Activated T-cell treated with anti-CD3 and anti-CD28 coated beads, Interleukin-2, amount 50 U/mL, for 72 hours (primary cell): ENCODE measurements at places on chromosomes 16 and 17.
A peak's percentile ranks its signal among the peaks of the same experiment; 100 is the strongest.

DNA sequence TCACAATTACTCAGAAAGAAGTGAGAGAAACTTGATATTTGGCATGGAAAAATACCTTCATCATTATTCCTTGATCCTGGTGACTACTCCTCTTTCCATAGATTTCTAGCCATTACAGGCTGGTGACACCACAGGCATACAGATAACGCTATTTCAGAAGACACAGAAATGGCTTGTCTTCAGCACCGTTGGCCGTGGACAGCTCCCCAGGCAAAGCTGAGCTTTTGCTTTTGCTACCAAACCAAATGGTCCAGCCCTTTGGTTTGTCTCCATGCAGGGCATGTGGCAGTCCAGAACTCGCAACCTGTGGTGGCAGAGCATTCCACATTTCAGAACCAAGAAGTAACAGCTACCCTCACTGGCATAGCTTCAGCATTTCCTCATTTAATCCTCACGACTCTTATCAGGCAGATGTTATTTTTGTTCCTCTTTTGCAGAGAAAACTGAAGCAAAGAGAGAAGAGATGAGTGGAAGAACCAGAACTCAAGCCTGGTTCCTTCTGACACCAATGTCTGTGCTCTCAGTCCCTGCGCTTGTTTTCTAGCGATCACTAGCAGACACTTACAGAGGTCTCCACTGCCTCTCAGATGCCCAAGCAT, 55.5 kb downstream of the HS3ST4 start:
- DNase-seq = peak; percentile 1

- no peak for DNase-seq
Measured at GRCh38 chr16:1503110-1503955, 10.2 kb downstream of the TELO2 start.

- DNase-seq = no peak
Measured at GRCh38 chr17:19533036-19533717, 477 bp upstream of the SLC47A1 start.

GRCh38 chr16:79104567-79104966, 496.0 kb downstream of the MAF start:
- no peak for DNase-seq

GRCh38 chr16:24700549-24701392, 28.7 kb upstream of the TNRC6A start:
- no peak for DNase-seq

DNA sequence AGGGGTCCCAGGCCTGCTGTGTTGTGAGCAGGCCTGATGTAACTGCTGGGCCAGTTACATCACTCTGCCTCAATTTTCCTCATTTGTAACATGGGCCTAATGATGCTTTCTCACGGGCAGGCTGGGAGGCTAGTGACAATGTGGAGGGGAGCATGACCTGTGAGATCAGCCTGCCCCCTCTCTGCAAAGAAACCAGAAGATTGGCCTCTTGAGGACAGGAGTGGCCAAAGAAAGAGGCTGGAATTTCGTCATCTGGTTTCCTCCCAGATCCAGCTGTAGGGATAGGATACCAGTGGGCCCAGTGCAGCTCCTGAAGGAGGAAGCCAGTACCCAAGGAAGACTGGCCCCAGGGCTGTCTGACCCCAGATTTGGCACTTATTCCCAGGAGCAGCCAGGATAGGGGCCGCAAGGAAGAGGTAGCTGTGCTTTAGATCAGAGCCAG, 615 bp upstream of the SREBF1 start:
- DNase-seq = no peak
